ENCODE measurements at places on chromosomes 12 and 14. TPM values are rescaled to one million over a fixed set of nuclear protein-coding genes. Genes with fewer than 3 reads are reported as not detected.

- H3K36me3 ChIP-seq = peaks cover 7% of the 10 kb centered on the region
- no peak overlapping the region for H3K27ac ChIP-seq
- no peaks in the 10 kb centered on the region for H3K27me3 ChIP-seq
- no peak for DNase-seq
- H3K4me3 ChIP-seq = peak overlapping the region; percentile 83
Observed at GRCh38 chr14:74018174-74018585, 908 bp downstream of the ENTPD5 start.

GRCh38 chr14:89702073-89702875, 252.3 kb downstream of the EFCAB11 start:
- no peak overlapping the region for H3K27ac ChIP-seq
- H3K4me3 ChIP-seq = peak overlapping the region; percentile 79
- DNase-seq = no peak

- no peak overlapping the region for H3K4me3 ChIP-seq
- H3K27me3 ChIP-seq = no peaks in the 10 kb centered on the region
- H3K36me3 ChIP-seq = no peaks in the 10 kb centered on the region
- no peaks in the 10 kb centered on the region for H3K4me1 ChIP-seq
- DNase-seq = no peak
Observed at GRCh38 chr12:52157566-52158150, 34.2 kb downstream of the KRT80 start.

The CLEC9A gene
- total RNA-seq = not detected

- H3K36me3 ChIP-seq = no peaks in the 10 kb centered on the region
- H3K4me1 ChIP-seq = peaks cover 9% of the 10 kb centered on the region
- no peaks in the 10 kb centered on the region for H3K27me3 ChIP-seq
- H3K4me3 ChIP-seq = no peak overlapping the region
- peak overlapping the region; percentile 58 for H3K27ac ChIP-seq
- DNase-seq = no peak
Observed at GRCh38 chr14:22505697-22506377, 83.2 kb downstream of the DAD1 start.

GRCh38 chr12:56087220-56087619, 7.3 kb downstream of the ERBB3 start:
- no peak overlapping the region for H3K27ac ChIP-seq
- no peaks in the 10 kb centered on the region for H3K4me1 ChIP-seq
- H3K4me3 ChIP-seq = no peak overlapping the region
- no peak for DNase-seq
- H3K27me3 ChIP-seq = no peaks in the 10 kb centered on the region

DNA sequence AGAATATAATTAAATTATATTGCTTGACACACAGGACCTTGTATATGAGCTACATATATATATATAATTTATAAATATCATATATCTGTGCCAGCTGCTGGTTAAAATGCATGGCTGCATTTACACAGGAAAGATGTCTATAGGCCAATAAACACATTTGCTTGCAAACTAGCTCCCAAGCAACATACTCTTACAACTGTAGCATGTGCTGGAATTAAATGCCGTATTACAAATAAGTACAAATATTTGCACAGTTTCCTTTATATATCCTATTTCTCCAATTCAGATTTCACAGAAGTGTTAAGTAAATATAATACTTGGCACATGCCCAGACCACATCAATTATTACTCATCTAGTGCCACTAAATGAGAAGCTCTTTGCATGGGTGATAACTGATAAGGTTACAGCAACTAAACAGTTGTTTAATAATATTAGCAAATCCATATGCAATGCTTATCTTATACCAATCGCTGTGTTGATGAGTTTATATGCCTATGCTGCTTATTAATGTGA, 66.7 kb upstream of the E2F7 start:
- DNase-seq = no peak
- peaks cover 6% of the 10 kb centered on the region for H3K4me1 ChIP-seq
- H3K36me3 ChIP-seq = no peaks in the 10 kb centered on the region
- H3K4me3 ChIP-seq = no peak overlapping the region
- no peak overlapping the region for H3K27ac ChIP-seq

The TMEM30B gene
- total RNA-seq = 11.4 TPM

- no peaks in the 10 kb centered on the region for H3K27me3 ChIP-seq
- H3K4me1 ChIP-seq = no peaks in the 10 kb centered on the region
- no peak for DNase-seq
- no peak overlapping the region for H3K4me3 ChIP-seq
- no peaks in the 10 kb centered on the region for H3K36me3 ChIP-seq
Observed at GRCh38 chr12:82434392-82434911, 76.1 kb downstream of the METTL25 start.

DNA sequence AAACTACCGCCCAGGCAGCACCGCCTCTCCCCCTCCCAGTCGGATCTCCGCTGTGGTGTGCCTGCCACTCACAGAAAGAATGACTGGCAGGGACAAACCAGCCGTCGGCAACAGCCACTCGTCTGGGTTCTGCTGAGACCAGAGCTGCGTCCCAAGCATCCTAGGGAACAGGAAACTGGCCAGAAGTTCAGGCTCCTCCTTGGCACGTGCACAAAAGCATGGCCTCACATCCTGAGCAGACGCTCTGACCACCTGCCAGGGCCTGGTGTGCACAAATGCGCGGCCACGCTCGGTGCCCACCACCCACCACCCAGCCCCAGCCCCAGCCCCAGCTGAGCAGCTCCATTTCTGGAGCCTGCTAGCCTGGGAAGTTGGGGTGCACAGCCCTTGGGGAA, 214.8 kb downstream of the DPF3 start:
- H3K36me3 ChIP-seq = no peaks in the 10 kb centered on the region
- H3K27me3 ChIP-seq = no peaks in the 10 kb centered on the region
- H3K4me3 ChIP-seq = no peak overlapping the region
- DNase-seq = no peak
- H3K4me1 ChIP-seq = no peaks in the 10 kb centered on the region

GRCh38 chr14:20690848-20691640, 2.5 kb downstream of the ANG start:
- H3K4me1 ChIP-seq = peaks cover 5% of the 10 kb centered on the region
- H3K36me3 ChIP-seq = no peaks in the 10 kb centered on the region
- no peak overlapping the region for H3K27ac ChIP-seq
- peak; percentile 77 for DNase-seq
- H3K27me3 ChIP-seq = no peaks in the 10 kb centered on the region
- no peak overlapping the region for H3K4me3 ChIP-seq

- no peak overlapping the region for H3K4me3 ChIP-seq
- H3K27ac ChIP-seq = peak overlapping the region; percentile 72
- peaks cover 12% of the 10 kb centered on the region for H3K36me3 ChIP-seq
- H3K27me3 ChIP-seq = no peaks in the 10 kb centered on the region
- peaks cover 14% of the 10 kb centered on the region for H3K4me1 ChIP-seq
Observed at GRCh38 chr12:45232756-45233372, 17.0 kb downstream of the ANO6 start.
